ENCODE measurements at places on chromosomes 11 and 22.

DNA sequence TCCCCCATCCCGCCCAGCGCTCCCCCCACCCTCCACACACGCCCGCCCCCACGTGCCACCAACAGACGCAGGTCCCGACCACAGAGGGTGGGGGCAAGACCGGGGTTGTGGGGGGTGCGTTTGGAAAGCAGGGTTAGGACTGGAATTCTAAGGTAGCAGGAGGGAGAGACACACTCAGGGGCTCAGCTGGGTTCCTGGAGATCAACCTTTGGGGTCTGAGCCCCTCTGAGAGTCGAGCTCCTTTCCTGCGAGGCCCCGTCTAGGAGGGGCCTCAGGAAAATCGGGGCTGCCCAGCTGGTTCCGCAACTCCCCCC lies 429 bp downstream of the PGGHG start:
- DNase-seq, result no peak

DNA sequence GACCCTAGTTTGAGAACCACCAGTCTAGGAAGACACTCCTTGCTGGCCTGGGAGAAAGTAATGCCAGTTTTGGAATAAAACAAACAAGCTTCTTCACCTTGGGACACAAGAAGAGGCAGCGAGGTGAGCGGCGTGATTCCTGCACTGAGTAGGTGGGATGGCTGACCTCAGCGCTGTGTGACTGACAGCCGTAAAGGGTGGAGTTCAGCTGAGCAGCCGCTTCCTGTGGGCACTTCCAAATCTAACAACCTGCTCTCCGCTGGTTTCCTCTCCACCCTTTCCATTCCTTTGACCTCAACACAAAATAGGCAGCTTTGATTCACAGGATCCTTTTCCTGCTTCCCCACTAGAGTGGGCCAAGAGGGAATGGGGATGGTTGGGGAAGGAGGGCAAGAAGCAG lies 45.8 kb downstream of the PC start:
- DNase-seq, result no peak

- no peak for DNase-seq
These were observed 190.9 kb upstream of the BLID start for GRCh38 chr11:122306831-122307391.

- no peak for DNase-seq
These were observed 214.5 kb upstream of the UBASH3B start for GRCh38 chr11:122440811-122441665.

DNA sequence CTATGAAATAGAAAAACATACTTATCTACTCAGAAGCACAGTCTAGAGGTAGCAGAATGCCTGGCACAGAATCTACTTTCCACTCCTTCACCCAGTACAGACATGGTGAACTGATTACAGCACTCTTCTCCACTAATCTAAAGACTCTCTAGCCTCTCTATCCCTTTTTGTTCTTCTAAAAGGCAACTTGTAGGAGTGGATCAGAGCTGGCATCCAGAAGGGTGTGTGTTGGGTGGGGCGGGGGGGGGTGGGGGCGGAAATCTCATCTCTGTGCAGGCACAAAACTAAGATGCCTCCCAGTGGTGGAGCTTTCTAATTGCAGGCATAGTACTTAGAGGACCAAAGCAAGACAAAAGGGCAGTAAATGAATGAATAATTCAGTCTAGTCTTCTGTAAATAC lies 11.5 kb upstream of the EMID1 start:
- DNase-seq, result no peak

DNA sequence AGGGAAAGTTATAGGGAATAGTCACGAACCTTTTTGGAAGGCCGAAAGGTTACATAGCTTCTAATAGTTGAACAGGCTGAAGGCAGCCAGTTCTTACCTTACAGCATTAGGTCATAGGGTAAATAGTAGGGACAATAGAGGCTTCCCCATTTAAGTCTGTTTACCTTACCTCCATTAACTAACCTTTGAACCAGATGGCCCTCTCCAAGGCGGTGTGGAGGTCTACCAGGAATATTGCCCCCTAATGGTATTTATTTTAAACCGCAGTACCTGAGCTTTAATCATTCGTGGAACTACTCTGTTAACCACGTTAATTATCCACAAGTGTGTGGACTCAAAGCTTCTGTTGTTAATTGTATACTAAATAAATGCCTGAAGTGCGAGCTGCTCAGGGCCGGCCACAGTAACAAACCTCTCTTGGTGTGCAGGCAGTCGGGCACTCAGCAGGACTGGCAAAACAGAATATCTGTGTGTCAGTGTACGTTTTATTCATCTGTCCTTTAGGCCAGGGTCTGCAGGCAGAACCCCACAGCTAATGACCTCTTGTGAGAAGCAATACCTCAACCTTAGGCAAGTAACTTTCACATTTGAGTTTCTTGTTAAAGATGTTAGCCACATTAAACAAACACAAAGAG lies 81.7 kb downstream of the PRCP start:
- no peak for DNase-seq

DNA sequence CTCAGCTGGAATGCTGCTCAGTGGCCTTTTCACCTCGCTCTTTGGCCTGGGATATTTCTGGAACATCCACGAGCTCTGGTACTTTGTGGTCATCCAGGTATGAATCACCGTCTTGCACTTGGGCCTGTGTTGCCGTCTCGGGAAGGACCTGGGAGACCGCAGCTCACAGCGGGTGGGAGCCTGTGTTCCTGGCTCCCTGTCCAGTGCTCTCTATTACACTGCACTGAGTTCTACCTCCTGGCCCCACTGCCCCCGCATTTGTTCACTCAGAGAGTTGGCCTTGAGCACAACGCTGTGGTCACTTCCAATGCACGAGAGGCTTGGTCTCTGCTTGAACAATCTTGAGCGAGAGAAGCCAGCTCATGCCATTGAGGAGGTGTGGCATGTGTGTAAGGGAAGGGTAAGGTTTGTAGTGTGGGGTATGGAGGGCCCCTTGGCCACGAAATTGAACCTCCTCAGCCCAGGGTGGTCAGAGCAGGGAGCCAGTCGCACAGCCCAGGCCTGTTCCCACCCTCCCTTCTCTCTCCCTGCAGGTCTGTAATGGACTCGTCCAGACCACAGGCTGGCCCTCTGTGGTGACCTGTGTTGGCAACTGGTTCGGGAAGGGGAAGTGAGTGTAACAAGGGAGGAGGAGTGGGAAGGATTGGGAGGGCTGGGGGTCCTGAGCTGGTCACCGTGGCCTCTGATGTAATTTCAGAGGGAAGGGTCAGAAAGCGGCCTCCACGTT lies 16.2 kb downstream of the SLC37A2 start:
- DNase-seq, result no peak

GRCh38 chr11:71118671-71119250 lies 133.6 kb downstream of the SHANK2 start:
- DNase-seq, result no peak

- no peak for DNase-seq
These were observed 20.0 kb upstream of the CD5 start for GRCh38 chr11:61082062-61082870.

GRCh38 chr11:109308551-109308950 lies 113.4 kb upstream of the C11orf87 start:
- no peak for DNase-seq

GRCh38 chr22:21694795-21695429 lies 29.1 kb downstream of the PPIL2 start:
- DNase-seq, result no peak

- no peak for DNase-seq
These were observed 11.5 kb upstream of the IGSF9B start for GRCh38 chr11:133968300-133968699.

- no peak for DNase-seq
These were observed 3.8 kb downstream of the DCPS start for GRCh38 chr11:126307706-126308105.

DNA sequence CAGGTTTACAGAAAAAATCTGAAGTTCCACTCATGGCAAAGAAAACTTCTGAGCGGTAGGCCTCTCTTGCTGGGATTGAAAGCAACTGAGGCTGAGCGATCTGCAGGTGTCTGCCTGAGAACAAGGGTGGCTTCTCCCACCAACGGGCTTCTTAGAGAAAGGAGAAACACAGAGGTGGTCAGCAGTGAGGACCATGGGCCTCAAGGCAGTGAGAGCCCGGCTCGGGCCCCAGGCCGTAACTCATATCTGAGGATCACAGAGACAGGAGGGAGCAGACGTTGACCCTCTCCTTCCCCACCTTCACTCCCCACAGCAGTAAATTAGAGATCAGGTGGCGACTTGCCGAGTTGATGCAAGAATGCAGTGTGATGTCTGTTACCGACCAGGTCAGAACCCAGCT lies 50.9 kb upstream of the RTL6 start:
- DNase-seq, result no peak

DNA sequence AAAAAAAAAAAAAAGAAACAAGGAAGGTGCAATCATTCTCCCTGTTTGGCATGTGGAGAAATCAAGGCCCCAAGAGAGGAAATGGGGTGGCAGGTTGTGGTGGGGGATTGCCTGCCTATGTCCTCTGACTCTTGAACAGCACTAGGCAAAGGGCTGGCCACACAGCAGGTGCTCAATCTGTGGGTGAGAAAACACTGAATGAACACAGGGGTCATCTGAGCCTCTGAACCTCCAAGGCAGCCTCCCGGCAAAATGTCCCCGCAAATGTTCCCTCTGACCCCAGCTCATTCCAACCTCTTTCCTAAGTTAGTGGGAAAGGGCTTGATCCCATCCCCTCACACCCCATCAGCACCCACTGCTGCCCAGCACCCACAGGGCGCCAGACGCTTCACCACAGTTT lies 4.6 kb downstream of the PLA2G6 start:
- no peak for DNase-seq

DNA sequence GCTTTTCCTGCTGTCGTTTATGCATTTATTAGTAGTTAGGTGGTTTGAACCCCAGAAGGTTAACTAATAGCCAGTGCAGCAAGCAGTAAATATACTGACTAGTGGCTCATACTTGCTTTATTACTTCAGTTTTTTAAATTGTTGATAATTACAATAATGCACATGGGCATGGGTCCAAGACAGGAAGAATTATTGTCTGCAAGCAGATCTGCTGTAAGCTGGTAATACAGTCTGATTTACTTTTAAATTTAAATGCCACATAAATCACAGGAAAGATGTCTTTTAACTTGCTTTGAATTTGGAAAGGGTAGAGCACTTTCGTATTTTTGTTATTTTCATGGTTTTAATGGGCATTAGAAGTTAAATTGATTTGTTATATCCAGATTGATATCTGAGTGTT lies 27.1 kb downstream of the APLP2 start:
- DNase-seq, result peak; percentile 63

DNA sequence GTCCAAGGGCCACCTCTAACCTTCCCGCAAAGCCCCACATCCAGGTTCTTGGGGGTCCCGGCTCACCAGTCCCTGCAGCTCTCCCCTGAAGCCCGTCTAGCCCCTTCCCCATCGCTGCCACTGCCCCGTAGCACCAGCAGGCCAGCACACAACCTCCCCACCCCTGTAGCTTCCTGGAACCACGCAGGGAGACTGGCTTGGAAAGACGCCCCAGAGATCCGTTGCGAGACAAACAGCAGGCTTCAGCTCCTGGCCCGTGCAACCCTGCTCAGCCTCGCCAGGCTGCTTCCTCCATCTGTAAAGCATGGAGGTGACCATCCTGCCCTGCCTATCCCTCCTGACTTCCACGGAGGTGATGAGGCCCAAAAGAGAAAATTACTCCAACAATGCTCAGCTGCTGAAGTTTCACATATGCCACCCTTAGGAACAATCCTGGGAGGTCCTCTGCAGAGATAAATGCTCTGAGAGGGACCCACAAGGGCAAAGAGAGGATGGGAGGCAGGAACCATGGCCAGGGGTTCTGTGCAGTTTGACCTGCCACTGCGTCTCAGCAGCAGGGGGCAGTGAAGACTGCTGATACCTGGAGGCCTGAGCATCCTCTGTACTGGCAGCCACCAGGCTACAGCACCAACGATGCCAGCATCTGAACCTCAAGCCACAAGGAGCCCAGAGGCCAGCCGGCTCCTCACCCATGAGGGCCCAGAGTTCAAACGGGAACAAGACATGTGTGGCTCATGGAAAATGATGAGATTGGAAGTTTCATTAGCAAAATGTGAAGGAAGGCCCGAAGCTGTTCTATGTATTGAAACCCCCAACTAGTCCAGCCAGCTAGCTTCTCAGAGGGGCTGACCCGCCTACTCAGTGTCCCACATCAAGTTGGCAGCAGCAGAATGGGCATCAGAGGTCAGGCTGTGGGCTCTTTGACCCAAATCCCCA lies 16.1 kb downstream of the DGCR2 start:
- no peak for DNase-seq

DNA sequence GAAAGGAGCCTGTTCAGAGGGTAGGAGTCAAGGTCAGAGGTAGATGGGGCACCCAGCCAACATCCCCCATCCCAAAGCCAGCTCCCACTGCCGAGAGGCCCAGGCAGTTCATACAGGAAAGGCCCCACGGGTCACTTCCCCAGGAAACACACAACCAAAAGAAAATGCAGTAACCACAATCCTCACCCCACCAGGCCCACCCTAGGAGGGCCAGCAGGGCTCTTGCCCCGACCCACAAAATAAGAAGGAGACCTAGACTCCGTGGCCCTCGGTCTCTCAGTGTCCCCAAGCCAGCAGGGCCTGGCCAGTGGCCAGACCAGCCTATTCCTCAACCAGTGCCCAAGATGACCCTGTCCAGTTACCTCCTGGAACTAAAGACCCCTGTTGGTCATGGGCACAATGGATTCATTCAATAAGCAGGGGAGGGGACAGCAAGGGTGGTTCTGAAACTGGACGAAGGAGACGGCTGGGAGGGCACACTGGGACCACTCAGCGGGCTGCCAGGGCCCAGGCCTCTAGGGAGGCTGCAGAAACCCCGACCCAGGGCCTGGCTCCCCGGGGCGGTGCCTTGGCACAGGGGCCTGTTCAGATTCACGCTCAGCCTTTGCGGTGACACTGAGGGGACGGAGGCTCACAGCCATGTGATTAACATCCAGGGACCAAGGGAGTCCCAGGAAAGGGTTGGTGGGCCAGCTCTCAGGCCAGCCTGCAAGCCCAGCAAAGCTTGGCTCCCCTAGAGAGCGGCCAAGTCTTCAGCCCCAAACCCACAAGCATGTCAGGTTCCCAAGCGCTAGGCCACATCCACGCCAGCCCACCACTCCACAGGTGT lies 5.5 kb downstream of the RAB3IL1 start:
- no peak for DNase-seq

DNA sequence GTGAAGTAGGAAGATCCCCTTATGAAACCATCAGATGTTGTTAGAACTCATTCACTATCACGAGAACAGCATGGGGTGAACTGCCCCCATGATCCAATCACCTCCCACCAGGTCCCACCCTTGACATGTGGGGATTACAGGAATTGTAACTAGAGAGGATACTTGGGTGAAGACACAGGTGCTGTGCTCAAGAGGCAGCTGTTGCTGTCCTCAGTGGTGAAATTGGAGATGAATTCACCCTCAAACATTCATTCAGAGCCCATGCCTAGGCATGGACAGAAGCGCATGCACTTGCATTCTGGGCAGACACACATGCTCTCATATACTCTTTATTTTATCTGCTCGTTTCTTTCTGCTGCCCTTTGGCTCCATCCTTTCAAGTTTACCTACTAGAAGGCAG lies 385.0 kb downstream of the INSC start:
- no peak for DNase-seq

DNA sequence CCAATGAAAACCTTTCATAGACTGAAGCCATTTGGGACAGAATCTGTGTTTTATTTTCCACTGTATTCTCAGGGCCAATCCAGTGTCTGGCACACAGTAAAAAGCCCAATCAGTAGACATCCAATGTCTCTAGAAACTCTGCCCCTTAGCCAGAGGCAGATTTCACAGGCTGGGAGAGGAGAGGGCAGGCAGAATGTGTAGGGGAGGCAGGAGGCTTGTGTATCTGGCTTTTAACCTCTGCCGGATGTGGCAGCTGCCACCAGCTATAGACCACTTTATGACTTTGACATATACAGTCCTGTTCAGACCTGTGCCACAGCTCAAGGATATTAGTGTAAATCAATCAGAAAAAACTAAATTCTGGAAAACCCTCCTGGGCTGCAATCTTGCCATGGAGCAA lies 4.4 kb downstream of the EXPH5 start:
- no peak for DNase-seq
